ENCODE measurements at places on chromosomes 4 and X. TPM values are rescaled to one million over a fixed set of nuclear protein-coding genes. Genes with fewer than 3 reads are reported as not detected.

- DNase-seq: no peak
These were observed 49.2 kb upstream of the ELOVL6 start for GRCh38 chr4:110247591-110247990.

- DNase-seq: no peak
These were observed 2.2 kb upstream of the FBXL5 start for GRCh38 chr4:15657366-15657765.

DNA sequence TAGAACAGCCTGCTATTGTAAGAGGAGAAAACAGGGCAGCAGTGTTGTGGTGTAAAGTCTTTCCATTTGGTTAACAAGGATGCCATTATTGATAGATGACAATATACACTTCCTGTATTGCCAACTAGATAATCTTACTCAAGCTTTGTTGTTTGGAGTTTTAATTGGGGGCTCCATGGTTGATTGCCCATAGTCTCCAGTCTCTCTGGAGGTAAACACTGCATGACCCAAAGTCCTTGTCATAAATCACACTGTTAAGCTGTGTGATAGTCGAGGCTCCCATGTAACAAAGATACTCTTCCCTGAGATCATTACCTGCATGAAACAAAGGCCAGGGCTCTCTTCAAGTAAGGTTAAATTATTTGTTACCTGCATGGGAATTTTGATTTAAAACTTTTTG, 394.6 kb downstream of the C4orf33 start:
- DNase-seq: no peak

- DNase-seq: no peak
These were observed 57.1 kb upstream of the NKX1-1 start for GRCh38 chr4:1463088-1463926.

DNA sequence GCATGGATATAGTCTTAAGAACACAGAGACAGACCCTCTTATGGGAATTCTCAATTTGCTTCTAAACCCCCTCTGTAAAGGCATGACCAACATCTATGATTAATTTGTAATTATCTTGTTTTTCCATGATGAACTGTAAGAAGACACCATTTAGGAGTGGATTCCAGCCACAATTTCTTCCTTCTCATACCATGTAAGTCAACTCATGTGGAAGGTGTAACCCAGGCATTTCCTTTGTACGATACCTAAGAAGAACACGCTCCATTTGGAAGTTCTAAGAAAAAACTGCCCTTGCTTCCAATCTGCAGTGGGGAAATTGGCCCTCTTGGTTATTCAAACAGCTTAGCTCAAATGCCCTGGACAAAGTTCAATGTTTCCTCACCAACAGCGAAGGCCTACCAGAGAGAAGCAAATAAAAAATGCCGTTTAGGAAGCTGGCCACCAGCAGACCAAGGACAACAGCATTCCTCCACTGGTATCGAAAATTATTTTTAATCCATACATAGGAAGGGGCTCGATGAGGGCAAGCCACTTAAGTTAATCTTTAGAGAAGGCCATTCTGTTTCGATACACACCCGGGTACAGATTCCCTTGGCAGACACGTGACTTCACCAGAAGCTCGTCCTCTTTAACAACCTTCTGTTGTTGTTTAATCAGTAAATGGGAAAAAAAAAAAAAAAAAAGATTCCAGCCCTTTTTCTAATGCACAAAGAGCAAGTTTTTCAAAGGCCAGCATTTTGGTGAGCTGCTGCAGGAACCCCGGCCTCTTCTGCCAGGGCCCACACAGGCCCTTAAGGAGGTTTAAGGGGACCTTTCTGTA, 2.6 kb downstream of the DHRSX start:
- DNase-seq: no peak

DNA sequence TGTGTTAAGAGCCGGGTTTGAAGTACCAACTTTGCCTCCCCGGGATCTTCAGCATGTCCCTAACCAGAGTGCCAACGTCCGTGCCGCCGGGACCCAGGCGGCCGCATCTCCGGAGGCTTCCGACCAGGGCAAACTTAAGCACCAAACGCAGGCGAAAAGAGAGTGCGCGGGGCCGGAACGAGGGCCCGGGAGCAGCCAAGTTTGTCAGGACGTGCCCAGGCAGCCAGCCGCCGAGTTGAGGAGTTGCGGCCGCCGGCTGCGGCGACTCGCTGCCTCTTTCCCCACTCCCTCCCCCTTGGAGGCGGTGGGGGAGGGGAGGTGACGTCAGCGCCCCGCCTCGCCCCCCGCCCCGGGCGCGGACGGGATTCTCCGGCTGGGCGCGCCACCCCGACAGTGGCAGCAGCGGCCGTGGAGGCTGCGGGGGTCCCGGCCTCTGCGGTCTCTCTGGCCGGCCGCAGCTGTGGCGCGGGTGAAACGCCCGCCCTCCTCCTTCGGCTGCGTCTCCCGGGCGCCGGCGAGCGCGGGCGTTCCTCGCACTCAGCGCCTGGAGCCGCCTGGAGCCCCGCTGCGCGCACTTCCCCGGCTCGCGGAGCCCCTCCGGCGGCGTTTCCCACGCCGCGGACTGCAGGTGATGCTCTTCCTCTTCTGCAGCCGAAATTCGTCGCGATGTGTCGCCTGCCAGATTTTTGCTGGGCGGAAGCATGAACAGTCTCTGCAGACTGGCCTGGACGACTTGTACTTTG, 2.9 kb upstream of the FAT1 start:
- no peak for DNase-seq

DNA sequence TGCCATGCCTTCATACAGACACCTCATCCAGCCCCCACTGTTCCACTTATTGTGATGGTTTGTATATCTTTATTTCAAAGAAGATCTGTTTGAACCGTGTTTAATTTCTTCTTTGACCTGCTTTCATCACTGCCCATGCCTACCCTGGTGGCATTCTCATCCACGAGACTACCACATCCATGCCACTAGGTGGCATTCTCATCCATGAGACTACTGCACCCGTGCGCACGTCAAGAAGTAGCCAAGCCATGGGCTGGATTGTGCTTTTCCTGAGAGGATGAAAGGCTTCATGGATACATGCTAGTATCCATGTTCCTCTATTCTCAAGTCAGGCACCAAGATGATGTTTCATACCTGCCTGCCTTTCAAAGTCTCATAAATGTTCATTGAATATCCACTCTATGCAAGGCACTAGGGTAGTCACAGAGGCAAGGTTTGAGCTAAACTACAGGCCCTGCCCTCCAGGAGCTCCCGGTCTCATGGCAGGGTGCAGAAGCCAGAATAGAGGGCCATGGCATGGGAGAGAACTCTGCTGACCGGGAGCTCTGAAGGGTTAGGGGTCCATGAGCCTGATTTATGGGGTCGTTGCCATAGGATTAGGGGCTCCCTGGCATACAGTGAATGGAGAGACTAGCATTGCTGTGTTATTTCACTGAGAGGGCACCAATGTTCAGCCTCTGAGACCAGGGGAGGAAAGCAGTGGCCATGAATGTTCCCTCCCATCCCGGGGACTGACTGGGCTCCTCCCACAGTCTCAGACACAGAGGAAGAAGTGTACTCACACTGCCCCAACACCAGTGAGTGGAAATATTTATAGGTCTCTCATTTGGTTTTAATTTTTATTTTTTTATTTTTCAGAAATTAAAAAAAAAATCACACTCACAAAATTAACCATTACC, 24.8 kb upstream of the EOLA2 start:
- DNase-seq: peak; percentile 24

DNA sequence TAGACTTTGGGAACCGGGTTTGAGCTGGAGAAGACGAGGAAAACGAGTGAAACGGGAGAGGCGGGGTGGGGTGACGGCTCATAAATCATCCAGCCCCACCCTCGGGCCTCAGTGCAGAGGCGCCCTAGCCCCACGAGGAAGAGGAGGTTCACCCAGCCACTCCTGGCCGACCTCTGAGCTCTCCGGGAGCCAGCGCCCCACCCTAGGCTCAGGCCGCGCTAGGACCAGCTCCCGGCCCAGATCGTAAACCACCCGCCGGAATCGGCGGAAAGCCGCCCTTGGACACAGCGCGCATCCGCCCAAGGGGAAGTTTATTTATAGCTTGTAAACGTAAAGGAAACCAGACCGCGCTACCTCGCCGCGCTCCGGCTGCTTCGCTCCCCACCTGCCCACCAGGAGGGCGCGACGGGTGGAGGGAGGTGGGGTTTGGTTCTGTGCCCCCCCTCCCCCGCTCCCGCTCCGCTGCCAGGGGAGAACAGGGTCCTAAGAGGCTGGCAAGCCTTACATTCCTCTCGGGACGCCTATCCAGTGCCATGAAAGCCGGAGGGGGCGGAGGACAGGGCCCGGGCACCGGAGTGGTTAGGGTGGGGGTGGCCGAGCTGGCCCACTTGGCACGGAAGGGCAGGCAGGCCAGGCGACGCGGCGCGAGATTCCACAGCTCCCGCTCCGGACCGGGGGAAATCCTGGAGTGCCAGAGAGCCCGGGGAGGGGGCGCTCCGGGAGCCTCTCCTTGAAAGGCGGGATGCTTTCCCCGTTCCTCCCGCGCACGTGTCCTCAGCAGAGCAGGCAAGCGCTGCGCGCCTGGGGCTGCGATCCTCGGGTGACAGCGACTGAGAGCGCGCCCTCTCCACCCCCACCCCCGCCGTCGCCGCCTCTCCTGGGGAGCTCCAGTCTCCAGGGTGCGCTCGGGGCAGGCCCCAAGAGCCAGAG, 84.2 kb downstream of the BCOR start:
- no peak for DNase-seq

DNA sequence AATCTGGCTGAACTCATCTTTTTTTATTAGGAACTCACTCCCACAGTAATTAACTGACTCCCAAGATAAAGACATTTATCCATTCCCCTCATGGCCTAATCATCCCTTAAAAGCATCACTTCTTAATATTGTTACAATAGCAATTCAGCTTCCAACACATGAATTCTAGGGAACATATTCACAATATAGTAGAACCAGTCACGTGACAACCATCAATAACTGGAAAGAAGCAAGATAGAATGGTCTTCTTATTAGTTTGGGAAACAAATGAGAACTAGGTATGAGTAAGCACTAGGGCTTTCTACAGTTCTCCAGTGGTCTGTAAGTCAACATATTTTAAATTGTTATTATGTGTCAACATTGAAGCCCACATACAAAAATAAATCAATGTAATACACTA, 170.1 kb downstream of the KLHL4 start:
- no peak for DNase-seq

DNA sequence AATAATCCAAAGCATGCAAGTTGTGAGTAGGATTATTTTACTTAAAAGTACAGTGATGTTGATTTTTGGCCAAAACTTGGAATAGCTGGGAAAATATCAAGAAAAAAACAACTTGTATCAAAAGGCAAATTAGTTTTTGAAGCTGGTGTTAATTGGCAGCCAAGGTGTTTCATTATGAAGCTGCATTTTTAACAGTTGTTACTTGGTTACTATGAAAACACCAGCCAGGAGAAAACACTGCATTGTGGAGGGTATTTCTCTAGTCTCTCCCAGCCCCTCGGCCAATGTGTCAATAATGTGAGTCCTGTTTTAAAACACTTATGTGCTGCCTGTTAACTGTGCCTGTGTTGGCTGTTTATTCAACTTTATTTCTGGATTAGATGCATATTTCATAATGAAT, 733.4 kb downstream of the ADGRL3 start:
- DNase-seq: no peak

GRCh38 chr4:185309770-185310169, 86.0 kb downstream of the LRP2BP start:
- no peak for DNase-seq

GRCh38 chrX:123172869-123173268, 11.2 kb upstream of the GRIA3 start:
- no peak for DNase-seq

DNA sequence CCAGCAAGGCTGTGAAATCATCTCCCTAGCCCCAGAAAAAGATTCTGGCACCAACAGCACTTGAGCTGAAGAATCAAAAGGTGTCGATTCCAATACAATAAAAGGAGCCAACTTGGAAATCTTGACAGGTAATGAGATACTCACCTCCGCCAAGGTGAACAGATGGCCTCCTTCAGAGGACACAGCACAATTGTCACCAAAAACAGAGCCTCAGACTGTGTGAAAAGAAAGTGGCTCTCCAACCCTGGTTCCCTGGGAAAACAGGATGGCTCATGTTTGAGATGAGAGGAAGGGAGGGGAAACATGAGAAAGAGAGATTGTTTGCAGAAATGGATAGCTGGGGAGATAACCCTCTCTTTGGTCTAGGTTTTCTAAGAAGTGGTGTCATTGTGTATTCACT, 168.9 kb downstream of the HS3ST1 start:
- DNase-seq: no peak

DNA sequence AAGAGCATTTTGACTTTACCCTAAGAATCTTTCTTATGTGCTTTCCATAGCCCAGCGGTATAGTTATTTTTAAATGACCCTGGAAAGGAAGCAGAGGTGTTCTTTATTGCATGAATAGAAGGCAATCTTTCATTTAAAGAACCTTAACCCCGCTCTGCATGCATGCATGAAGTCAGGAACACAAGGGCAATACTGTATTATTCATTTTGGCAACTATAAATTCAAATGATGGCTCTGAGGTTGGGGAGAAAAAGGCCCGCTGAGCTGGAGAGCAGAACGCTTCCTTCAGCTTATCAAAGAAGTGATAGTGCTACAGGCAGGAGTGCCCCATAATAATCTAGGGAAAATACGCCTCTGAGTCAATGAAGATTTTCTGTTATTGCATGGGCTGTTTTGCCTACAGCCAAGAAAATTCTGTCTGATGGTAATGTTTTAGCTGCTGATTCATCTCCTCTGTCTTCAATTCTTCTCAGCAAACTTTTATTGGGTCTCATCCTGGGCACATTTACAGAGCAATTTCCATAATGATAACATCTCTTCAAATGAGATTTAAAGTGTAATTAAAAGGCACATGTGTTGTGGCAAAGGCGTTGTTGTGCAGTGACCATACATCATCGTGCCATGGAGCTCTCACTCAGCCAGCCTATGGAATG, 452.2 kb upstream of the FTHL17 start:
- DNase-seq: no peak

Gene BST1
- total RNA-seq: 0.43 TPM

Gene CT45A9
- total RNA-seq: not detected

Gene CLNK
- not detected for total RNA-seq

Gene BEND2
- not detected for total RNA-seq

Gene TMPRSS11F
- total RNA-seq: not detected

Gene KDM6A
- 63.5 TPM for total RNA-seq

Gene TLR10
- 0.28 TPM for total RNA-seq

Gene MAGEB18
- not detected for total RNA-seq
